Esophagus mucosa (tissue), 1 donor: ENCODE measurements at places on chromosomes 6 and 20.

DNA sequence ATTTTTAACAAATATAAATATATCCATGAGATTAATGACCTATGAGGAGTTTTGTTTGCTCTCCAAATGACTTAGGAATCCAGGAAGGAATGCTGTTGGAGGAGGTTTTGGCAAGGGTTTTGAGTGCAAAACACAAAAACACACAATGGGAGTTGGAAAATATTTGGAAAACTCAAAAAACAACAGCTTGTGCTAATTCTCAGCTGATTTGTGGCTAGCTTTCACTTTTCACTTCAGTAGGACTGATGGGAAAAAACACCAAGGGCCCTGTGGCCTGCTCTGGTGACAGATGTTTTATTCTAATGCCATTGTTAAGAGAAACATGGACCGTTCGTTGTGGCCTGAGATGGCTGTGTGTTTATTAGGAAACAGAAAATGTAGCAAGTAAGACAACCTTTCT, 113.9 kb downstream of the ALDH8A1 start:
- no peak for ATAC-seq

- ATAC-seq = no peak
Observed at GRCh38 chr20:37340998-37341397, 4.9 kb upstream of the SRC start.

DNA sequence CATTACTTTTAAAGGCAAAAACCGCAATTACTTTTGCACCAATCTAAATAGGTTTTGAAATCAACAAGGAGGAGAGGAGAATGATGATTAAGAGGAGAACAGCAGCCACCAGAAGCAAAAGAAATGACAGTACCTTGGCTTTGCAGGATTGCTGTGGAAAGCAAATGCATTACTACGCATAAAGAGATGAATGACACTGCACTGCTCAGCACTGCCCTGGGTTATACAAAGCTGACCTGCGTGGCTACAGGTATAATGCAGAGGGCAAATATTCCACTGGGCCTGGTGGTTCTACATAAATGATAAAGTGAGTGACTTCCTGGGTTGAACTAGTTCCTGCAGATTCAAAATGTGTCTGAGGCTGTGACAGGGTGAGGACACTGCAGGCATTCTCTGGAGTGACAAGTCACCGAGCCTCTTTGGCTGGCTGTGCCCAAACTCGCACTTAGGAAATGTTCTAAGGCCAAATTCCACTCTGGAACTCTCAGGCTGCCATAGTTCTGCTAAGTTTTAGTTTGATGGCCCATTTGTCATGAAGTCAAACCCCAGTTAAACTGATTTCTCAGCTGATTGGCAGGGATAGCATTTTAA, 78.6 kb downstream of the INSM1 start:
- ATAC-seq = no peak

DNA sequence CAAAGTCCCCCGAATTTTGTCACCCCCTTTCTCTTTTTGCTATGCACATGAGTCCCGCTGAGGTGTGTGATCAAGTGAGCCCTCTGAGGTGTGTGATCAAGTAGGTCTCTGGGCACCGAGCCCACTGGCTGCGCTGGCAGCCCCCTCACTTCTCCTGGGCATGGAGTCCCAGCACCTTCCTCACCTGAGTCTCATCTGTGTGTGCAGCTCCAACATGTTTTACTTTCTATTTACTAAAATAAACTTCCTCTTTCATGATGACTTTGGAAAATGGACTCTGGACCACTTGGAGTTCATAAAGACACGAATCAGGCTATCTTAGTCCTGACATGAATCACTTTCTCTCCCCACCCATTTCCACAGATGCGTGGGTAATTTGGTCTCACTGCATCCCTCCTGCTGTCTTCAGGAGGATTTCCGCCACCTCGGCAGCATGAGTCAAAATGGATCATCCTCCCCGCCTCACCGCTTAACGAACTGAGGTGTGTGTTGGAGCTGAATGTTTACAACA, 39.8 kb downstream of the PRDM1 start:
- ATAC-seq = peak; percentile 48
